Cerebellar nuclear complex (tissue), 1 donor: ENCODE measurements at places on chromosomes 6 and 20.

- no peak for DNase-seq
Observed at GRCh38 chr6:31558631-31559500, 11.5 kb downstream of the NFKBIL1 start.

GRCh38 chr20:41532935-41533334 lies 85.2 kb downstream of the CHD6 start:
- DNase-seq = no peak

- DNase-seq = no peak
Observed at GRCh38 chr6:56605435-56605834, 37.3 kb downstream of the DST start.

GRCh38 chr6:78670156-78670555 lies 197.2 kb upstream of the IRAK1BP1 start:
- DNase-seq = no peak

- no peak for DNase-seq
Observed at GRCh38 chr6:136410201-136411024, 120.8 kb upstream of the BCLAF1 start.

- no peak for DNase-seq
Observed at GRCh38 chr6:106102034-106102433, 15.9 kb downstream of the PRDM1 start.

DNA sequence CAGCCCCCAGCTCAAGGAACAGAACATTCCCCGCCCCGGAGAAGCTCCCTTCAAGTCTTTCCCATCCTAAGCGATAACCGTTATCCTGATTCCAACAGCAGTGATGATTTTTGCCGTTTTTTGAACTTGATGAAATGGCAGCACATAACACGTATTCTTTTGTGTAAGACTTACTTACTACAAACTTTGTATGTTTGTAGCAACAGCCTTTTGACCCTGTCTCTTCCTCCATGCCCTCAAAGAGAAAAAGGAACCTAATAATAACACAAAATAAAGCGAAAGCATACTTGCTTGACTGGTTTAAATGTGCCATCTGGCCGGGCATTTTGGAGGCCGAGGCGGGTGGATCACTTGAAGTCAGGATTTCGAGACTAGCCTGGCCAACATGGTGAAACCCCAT lies 26.4 kb upstream of the SLC9A8 start:
- DNase-seq = no peak
